SK-MEL-5 (cell line): ENCODE measurements at places on chromosomes 7 and 10. TPM values are rescaled to one million over a fixed set of nuclear protein-coding genes. Genes with fewer than 3 reads are reported as not detected.
A peak's percentile ranks its signal among the peaks of the same experiment; 100 is the strongest.

PCGF6 gene
- 9.1 and 9.3 TPM in 2 replicates for total RNA-seq

DNA sequence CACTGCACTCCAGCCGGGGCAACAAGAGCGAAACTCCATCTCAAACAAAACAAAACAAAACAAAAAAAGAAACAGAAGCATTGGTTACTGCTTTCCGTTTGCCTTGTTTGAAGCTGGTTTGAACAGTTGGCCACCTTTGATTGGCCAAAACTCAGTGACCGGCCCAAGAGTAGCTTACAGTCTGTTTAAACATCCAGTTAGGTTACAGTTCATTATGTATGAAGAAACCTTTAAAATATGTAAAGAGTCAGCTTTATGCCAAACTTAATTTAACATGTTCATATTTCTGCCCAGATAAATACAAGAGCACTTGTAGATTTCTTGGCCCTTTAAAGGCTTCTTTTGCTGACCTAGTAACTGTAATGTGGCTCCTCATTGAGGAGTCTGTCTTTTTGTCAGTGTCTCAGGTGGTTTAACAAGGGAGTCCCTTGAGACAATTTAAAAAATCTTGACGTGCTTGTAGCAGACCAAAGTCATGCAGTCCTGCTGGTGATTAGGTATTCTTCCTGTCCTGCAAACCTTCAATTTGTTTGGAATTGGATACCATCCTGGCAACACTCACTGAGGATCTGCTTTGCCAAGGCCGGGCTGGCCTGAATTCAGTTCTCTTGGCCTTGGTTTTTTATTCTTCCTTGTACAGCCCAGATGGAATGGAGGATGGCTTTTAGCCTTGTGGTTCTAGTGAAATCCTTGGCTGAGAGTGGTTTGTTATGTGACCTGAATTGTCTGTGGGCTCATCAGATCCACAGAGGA lies 128.9 kb downstream of the PLXDC2 start:
- DNase-seq: no peak

DNA sequence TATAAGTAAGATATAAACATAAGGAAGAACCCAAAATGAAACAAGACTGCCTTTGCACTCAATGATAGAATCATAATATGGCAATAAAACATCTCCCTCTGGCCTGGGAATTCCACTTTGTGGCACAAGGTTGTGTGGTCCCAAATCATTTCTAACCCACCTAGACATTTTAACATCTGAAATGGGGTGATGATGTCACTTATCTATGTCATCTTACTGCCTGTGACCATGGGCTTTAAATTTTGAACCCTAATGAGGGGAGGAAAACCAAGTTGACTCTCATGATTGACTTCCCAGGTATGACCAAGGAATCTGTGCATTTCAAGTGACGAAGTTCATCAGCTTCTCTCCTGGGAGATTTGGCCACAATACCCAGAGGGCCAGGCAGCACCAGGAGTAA lies 24.5 kb upstream of the ACSM6 start:
- no peak for DNase-seq

DNA sequence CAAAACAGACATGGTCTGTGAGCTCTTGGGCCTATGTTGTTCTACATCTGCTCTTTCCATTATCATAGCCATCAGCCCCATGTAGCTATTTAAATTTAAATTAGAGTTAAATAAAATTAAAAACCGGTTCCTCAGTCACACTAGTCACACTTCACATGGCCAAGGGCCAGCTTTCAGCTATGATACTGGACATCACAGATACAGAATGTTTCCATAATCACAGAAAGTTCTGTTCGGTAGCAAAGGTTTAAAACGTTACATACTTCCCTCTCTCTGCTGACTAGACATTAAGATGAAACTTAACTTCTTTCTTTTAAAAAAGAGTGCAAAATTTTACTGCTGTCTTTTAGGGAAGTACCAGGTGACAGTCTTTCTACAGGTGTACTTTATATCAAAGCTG lies 43.0 kb downstream of the SRPK2 start:
- no peak for DNase-seq

DNA sequence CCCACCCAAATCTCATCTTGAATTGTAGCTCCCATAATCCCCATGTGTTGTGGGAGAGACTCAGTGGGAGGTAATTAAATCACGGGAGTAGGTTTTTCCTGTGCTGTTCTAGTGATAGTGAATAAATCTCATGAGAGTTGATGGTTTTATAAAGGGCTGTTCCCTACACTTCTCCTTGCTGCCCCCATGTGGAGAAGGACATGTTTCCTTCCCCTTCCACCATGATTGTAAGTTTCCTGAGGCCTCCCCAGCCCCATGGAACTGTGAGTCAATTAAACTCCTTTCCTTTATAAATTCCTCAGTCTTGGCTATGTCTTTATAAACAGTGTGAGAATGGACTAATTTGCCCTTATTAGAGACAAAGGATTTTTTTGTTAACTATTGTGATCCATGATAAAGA lies 48.5 kb upstream of the MKX start:
- peak; percentile 33 for DNase-seq

GRCh38 chr10:119029613-119030420 lies at the start of gene NANOS1:
Gene NANOS1 (plus strand): TSS chr10:119029714. CDS start chr10:119029802, 88 bp downstream.
- DNase-seq: no peak

GRCh38 chr10:9800571-9800970 lies 1217.1 kb upstream of the CELF2 start:
- no peak for DNase-seq

- no peak for DNase-seq
Observed at GRCh38 chr7:2393706-2394105, 9.7 kb upstream of the CHST12 start.

DNA sequence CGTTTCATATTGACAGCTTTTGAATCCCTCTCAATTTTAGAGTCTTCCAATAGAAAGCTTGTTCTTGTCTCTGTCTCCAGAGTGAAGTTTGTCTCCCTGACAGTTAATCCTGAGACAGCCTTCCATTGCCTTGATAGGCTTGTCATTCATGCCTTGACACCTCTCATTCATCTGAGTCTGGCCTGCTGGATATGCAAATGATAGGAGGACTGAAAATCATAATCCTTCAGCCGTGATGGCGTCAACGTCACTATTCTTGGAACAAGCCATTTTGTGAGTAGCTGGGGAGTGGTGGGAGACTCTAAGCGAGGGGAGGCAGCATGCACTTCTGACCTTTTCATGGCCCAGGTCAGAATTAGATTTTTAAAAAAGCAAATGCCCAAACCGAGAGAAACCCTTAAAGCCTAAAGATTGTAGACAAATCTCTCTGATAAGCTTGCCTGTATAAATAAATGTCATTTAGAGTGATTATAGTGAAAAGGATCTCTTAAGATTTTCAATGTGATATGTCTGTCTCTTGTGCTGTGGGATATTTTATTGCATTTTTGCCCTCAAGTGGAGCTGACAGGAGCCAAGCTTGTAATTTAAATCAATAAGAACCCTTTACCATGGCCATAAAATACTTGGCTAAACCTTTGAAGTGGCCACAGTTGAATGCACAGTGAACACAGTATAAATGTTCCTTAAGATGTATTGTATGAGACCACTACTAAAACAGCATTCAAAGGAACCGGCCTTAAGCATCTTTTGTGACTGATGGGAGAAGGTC lies 148.8 kb downstream of the SNX10 start:
- DNase-seq: no peak

GRCh38 chr7:113715981-113716856 lies 202.6 kb downstream of the PPP1R3A start:
- peak; percentile 53 for DNase-seq

ATP6V0A4 gene
- 269 and 294 TPM in 2 replicates for total RNA-seq

DNA sequence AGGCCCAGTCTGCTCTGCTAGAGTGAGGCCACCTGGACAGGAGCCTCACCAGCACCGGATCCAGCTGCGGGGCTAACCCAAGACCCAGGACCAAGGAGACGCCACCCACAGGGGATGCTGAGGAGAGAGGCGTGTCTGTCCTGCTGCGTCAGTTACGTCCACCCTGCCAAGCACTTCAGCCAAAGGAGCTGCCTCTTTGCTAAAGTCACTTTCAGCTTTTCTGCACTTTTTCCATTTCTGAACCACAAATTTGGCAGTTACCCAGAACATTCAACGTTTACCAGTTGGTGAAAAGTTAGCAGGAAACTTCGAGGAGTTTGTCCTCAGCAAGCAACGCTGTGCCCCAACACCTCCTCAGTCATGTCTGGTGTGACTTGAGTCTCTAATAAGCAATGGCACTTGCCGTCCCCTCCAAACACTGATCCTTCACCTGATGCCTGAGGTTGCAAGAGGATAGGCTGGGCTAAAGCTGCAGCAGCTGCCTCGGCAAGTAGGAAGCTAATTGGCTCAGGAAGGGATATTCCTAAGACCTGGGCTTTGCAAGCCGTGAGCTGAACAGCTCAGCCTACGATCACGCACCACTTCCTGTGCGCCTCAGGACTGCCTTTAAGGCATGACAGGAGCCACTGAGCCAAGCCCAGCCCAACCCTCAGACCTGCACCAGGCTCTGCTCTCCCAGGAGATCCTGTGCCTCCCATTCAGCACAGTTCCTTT lies 40.1 kb downstream of the KCNH2 start:
- no peak for DNase-seq

MKI67 gene
- total RNA-seq: 11.7 and 21.6 TPM in 2 replicates

DNA sequence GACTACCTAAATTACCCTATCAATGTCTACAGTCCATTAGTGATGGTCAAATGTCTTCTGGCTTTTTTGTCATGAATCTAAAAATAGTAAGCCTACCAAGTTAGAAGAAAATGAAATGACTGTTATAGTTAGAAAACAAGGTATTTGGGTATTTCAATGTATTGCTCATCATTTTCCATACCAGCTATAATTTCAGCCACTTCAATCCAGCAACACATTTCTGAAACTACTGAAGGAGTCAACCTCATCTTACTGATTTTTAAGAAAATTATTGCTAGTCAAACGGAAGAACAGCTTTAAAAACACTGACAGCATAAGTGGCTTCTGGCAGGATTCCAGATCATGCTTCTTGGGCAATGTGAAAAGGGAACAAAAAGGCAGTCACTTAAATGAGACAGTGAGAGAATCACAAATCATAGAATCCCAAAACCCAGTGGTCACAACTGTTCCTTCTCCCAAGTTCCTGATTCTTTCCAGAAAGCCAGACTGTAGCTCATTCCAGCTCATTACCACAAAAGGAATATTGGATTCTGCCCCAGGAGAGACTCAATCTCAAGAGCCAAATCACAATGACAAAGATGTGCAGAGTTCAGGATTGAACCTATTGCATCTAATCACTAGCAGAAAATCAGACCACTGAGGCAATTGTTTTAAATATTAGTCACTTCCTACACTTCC lies 61.2 kb upstream of the LRRN3 start:
- DNase-seq: peak; percentile 21

TSPAN14 gene
- 43.7 and 52.1 TPM in 2 replicates for total RNA-seq

- no peak for DNase-seq
Observed at GRCh38 chr10:14259696-14260566, 70.8 kb downstream of the FRMD4A start.

DIP2C gene
- 8.1 and 8.7 TPM in 2 replicates for total RNA-seq

DNAH11 gene
- total RNA-seq: 0.40 and 1.7 TPM in 2 replicates

DNA sequence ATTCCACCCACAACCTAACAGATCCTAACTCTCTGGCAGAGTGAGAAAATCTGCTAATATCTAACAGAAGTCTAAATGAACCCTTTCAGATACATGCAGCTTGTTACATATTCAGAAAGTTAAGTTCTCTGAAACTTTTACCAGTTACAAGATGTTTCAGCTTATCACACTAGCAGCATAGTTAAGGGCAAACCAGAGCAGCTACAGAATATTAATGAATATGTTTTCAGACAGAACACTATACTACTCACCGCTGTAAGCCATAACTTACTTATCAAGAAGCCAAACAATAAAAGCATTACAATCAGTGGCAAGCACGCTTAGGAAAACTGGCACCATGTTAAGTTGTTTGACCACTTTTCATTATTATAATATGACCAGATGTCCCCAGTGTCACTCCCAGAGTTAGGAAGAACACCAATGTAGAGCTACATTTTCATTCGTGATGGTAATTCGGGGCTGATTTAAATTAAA lies 2.7 kb downstream of the ITGB1 start:
- DNase-seq: no peak

DNA sequence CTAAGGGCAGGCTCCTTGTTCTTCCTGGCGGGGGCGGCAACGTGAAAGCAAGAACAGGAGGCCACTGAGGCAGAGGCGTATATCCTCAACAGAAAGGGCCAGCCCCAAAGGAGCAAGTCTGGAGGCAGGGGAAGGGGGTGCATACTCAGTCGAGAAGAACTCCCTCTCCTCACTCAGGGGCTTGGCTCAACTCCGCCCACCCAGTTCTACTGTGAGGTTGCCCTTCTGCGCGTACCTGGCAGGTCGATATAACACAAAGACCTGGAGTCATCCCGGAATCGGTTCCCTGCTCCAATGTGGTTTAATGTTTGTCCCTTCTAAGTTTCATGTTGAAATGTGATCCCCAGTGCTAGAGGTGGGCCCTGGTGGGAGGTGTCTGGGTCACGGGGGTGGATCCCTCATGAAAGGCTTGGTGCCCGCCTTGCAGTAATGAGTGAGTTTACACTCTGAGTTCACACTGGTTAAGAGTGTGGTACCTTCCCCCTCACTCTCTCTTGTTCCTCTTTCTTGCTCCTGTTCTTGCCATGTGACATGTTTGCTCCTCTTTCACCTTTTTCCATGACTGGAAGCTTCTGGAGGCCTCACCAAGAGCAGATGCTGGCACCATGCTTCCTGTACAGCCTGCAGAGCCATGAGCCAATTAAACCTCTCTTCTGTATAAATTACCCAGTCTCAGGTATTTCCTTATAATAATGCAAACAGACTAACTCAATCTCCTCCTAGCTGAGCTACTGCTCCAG lies 32.6 kb downstream of the GSDME start:
- no peak for DNase-seq

EBLN1 gene
- 0.13 and 0.26 TPM in 2 replicates for total RNA-seq

GRCh38 chr7:135784013-135784412 lies 35.4 kb upstream of the FAM180A start:
- no peak for DNase-seq

- DNase-seq: no peak
Observed at GRCh38 chr7:19114551-19114855, 2.9 kb downstream of the TWIST1 start.

DNA sequence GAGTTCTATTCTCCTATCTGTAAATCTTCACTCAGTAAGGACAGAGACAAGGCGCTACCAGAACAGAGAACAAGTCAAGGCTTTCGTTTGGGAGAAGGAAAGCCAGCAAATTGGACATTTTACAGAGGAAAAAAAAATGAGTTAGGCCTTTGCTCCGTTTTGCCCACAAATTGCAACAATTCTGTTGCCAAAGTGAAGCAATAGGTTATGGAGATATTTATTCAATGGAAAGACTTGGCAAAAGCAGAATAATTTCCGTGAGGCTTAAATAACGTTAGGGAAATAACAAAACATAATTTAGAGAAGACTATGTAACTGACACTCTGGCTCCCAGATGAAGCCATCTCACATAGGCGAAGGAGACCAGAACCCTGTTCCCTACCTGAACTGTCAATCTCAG lies 67.5 kb downstream of the MKX start:
- DNase-seq: no peak
